ENCODE measurements at places on chromosomes 5 and 9. TPM values are rescaled to one million over a fixed set of nuclear protein-coding genes. Genes with fewer than 3 reads are reported as not detected.

DNA sequence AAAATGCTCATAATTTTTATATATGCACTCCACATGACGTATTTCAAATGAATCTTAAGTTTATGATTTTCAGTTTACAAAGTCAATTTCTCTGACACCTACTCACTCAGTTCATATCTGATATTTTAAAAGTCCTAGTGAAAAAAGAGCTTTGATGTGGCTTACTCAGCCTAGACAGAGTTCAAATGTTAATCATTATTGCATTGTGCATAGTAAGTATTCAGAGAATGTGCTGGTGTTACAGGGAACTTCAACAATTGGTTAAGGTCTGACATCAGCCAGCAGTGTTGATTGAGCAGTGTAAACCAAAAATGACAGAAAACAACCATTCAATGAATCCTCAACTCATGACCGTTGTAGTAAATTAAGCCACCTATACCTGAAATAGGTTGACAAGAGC lies 147.2 kb upstream of the LHFPL2 start:
- peak; percentile 78 for DNase-seq

GRCh38 chr9:126869368-126869767 lies 8.9 kb downstream of the ZBTB34 start:
- no peak for DNase-seq

GRCh38 chr9:136535070-136535469 lies 10.8 kb downstream of the NOTCH1 start:
- no peak for DNase-seq

GRCh38 chr5:23012842-23013241 lies 159.7 kb upstream of the CDH12 start:
- DNase-seq = no peak

DNA sequence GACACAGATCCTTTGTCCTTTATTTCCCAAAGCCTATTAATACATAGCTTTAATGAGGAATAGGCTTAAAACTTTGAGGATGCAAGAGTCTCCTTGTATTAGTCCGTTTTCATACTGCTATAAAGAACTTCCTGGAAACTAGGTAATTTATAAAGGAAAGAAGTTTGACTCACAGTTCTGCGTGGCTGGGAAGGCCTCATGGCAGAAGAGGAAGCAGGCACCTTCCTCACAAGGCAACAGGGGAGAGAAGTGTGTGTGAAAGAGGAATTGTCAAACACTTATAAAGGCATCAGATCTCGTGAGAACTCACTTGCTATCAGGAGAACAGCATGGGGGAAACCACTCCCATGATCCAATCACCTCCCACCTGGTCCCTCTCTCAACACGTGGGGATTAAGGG lies 5.4 kb upstream of the CLK4 start:
- no peak for DNase-seq

SPINK6 gene
- total RNA-seq = not detected
